NCI-H345 (cell line): ENCODE measurements at places on chromosomes 4 and X.

DNA sequence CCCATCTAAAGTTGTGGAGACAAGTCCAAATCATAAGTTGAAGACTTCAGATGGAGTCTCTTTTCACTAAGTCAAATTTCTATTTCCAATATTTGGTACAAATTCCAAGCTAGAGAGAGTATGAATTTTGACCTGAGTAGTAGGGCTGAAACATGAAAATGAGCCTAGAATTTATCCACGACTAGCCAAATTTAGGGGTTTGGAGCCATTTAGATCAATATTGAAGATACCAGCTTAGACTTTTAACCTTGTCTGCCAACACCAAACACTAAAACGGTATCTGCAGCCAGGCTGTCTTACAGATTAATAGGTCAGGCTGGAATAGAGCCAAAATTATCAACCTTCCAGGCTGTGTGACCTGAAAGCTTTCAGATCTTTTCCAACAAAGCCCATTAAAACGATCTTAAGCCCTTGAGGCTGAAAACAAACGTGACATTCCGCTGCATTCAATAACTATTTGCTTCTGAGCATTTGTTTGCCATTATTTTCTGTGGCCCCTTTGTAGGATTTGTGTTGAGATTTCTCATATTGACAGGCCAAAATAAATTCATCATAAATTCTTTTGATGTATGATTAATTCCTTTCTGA, 268.7 kb upstream of the DKK2 start:
- DNase-seq = no peak

- DNase-seq = no peak
Measured at GRCh38 chr4:139416073-139416673, 37.7 kb upstream of the RAB33B start.

DNA sequence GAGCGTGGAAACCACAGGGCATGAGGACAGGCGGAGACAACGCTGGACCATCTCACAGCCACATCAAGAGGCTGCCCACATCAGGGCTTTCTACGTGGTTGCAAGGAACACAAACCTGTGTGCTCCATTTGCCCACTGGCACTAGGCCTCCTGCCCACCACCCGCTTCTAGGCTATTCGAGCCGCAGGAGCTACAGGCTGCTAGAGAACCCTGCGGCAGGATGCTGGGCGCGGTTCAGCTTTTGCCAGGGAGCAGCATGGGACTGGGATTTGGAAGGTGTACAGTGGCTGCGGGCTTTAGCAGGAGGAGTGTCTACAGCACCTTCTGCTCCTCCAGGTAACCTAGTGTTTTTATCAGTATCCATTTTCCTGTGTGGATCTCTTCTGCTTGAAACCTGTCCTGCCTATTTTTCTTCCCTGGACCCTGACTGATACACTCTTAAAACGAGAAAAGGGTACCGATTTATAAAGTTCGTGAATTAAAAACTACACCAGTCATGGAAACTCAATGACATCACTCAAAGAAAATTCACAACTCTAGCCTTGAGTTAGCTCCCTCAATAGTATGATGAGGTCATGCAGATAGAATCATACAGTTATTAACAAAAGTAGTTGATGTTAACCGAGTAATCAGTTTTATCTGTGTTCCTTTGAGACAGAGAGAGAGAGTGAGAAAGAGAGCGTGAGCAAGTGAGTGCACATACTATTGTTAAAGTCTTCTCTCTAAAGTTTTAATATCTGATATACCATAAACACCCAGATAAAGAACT, 12.8 kb downstream of the NOP14 start:
- DNase-seq = no peak

- no peak for DNase-seq
Measured at GRCh38 chrX:11210415-11210801, 82.8 kb upstream of the AMELX start.

- no peak for DNase-seq
Measured at GRCh38 chr4:6002492-6002833, 15.8 kb downstream of the C4orf50 start.

GRCh38 chrX:154735695-154736393, 15.0 kb downstream of the GAB3 start:
- no peak for DNase-seq

- no peak for DNase-seq
Measured at GRCh38 chr4:107718351-107718965, 1.6 kb downstream of the PAPSS1 start.

DNA sequence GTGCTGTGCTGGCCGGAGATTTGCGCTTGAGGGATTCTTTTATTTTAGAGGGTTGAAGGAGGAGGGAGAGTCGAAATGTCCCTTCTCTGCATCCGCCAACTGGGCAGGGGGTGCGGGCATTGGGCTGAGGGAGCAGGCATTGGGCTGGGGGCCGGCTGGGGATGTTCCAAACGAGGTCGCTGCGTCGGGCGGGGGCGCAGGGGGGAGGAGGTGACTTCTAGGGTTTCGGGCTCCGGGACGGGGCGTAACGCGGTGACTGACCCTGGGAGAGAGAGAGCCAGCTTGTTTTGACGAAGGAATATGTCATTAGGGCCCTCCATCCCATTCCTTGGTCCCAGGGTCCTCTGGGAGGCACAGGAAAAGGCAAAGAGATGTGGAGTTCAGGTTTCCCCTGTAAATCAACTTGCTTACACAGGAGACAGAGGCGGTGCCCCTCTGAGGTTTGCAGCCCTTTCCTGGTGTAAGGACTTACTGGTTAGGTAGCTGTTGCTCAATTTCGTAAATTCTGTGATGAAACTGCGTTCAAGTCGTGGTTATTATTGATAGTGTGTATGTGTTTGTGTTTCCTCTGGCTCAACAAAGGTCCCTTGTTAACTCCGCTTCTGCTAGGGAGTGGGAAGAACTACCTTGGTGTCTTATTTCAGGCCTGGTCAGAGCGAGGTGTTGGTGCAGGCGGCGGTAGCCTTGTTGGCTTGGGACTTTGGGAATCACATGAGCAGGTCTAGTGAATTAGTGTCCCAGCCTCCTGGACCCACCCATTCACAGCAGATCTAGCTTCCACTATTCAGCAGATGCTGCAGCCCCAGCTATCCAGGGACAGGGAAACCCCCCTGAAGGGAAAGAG, 716 bp downstream of the FHIP1A start:
- DNase-seq = peak; percentile 19

DNA sequence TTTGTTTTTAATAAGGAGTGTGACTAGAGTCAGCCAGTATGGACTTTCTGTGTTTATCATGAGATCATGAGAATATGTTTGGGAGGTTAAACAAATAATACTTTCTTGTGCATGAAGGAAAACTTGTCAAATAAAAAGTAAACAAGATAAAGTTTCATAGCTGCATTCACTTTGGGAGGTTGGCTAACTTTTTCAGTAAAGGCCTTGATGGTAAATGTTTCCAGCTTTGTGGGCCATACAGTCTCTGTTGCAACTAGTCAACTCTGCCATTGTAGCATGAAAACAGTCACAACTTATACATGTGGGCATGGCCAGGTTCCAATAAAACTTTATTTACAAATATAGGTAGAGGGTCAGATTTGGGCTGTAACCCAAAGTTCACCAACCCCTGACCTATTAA, 150.4 kb downstream of the MID1 start:
- DNase-seq = no peak

DNA sequence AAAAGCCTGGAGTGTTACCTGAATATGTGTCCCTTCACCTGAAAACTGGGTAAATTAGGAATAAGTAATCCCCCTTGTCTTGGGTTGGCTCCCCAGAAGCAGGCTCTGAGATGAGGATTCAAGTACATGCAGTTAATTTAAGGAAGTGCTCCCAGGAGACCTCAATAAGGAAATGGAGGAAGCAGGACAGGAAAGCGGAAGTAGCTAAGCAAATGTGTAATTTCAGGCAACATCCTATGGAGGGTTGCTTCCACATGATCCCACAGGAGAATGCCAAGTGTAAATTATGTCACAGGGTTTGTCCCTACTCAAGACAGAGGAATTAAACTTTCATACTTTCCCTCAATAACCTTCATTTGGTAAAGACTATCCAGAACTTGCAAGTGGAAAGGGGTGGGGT, 48.1 kb upstream of the ARHGEF6 start:
- no peak for DNase-seq

DNA sequence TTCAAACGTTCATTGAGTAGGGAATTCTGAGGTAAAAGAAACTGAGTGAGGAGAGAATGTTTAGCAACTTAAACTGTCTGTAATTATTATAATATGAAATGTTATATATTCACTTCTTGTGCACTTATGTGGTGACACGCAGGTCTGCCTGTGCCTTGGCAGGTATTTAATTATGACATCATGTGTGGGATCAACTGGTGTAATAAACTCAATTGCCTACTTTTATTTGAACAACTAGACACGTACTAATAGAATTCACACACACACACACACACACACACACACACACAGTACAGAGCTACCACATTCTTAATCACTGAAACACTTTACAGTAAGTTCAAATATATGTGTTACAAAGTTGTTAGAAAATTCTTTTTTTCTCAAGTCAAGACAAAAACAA, 20.7 kb upstream of the SLC25A31 start:
- DNase-seq = no peak

DNA sequence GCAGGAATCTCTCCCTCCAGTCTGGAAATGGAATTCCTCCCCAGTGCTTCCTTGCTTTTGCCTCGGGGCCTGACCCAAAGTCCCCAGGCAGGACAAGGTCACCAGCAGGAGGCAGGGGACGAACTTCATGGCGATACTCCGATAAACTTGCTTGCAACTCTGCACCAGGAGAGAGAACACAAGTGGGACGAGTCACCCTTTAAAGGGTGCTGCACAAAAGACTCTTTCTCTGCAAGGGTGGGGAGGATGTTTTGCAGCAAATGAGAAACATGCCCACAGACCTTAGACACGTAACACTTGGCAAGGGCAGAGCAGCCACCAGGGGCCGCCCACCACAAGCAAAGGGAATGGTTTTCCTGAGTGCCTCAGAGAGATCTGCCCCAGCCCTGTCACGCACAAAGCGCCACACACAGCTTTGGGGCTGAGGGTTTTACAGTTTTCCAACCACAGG, at the start of gene FGFBP2:
Gene FGFBP2, minus strand, starts transcription at position 175 of the 451 bp plus-strand sequence. Its CDS starts 46 bp downstream, at position 129.
- no peak for DNase-seq

DNA sequence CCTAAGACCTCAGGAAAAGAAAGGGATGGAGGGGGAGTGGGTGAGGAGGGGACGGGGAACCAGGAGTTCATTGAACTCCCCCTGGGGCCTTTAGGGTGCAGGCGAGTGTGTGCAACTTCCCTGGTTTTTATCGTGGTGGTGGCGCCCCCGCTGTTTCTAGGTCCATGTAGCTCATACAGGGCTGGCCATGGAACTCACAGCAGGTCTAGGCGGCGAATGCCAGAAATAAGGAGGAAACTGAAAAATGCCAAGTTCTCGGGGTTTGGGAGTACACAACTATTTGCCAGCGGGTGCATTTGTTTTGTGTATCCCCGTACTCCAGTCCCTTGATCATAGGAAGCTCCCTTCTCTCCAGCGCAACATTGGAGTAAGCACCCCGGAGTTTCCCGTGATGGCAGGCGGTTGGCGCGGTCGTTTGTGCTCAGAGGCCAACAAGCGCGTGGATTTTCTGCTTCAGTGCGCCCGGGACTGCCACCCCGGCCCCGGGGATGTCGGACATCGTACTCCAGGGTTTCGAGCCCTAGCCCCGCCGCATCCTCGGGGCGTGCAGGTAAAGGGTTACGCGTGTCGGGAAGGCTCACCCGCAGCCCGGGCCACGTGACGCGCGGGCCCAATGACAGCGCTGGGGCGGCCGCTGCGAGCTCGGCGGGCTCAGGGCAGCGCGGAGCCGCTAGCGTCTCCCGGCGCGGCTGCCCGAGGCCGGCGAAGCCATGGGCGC, 208.9 kb downstream of the NWD2 start:
- peak; percentile 57 for DNase-seq

- DNase-seq = no peak
Measured at GRCh38 chr4:101148551-101148950, 198.8 kb downstream of the PPP3CA start.
